Right atrium auricular region (tissue), 2 donors: ENCODE measurements at places on chromosomes 1 and 21. TPM values are rescaled to one million over a fixed set of nuclear protein-coding genes. Genes with fewer than 3 reads are reported as not detected.

The APCS gene
- total RNA-seq = not detected

The TMEM52 gene
- total RNA-seq = 1.8 TPM

The PALMD gene
- total RNA-seq = 55.0 TPM

The RIPPLY3 gene
- total RNA-seq = not detected

The SPRR2F gene
- 2.8 TPM for total RNA-seq

The TNFRSF9 gene
- total RNA-seq = not detected

The ERRFI1 gene
- 34.5 TPM for total RNA-seq

The AMY1B gene
- total RNA-seq = not detected

The AMPD1 gene
- not detected for total RNA-seq

The ANGPTL3 gene
- not detected for total RNA-seq

The ZYG11A gene
- not detected for total RNA-seq

The TFF3 gene
- total RNA-seq = 5.0 TPM

The FAM151A gene
- not detected for total RNA-seq

The CELA2A gene
- total RNA-seq = not detected

The PACC1 gene
- 3.6 TPM for total RNA-seq

The DYNLT5 gene
- 0.85 TPM for total RNA-seq

The CLDN17 gene
- total RNA-seq = not detected

The ALX3 gene
- total RNA-seq = not detected

The GPN2 gene
- total RNA-seq = 7.2 TPM

The ITLN2 gene
- 2.0 TPM for total RNA-seq

The ZNF683 gene
- not detected for total RNA-seq

The ADAMTS4 gene
- total RNA-seq = 12.6 TPM

The MYOG gene
- not detected for total RNA-seq

The ENAH gene
- total RNA-seq = 59.5 TPM

The BATF3 gene
- 3.3 TPM for total RNA-seq

The EFNA1 gene
- total RNA-seq = 41.4 TPM

The DNAJC6 gene
- 17.3 TPM for total RNA-seq

The RPE65 gene
- 0.15 TPM for total RNA-seq

The RHBG gene
- not detected for total RNA-seq

The IL22RA1 gene
- total RNA-seq = 0.24 TPM

The GPR153 gene
- total RNA-seq = 7.6 TPM

The ILDR2 gene
- total RNA-seq = 23.2 TPM

The SPATA1 gene
- 1.5 TPM for total RNA-seq

The AADACL4 gene
- not detected for total RNA-seq

The S100A2 gene
- total RNA-seq = not detected

The LEMD1 gene
- not detected for total RNA-seq

The TCHH gene
- total RNA-seq = 0.04 TPM

The PRDM15 gene
- total RNA-seq = 4.2 TPM

The VPS45 gene
- total RNA-seq = 38.8 TPM

The PBXIP1 gene
- 101 TPM for total RNA-seq

The TDRD10 gene
- total RNA-seq = 1.8 TPM

The TCP10L gene
- total RNA-seq = 1.1 TPM

The OR2L5 gene
- not detected for total RNA-seq

The RAB25 gene
- total RNA-seq = not detected

The SPATA46 gene
- not detected for total RNA-seq

The WDR47 gene
- total RNA-seq = 22.4 TPM

The EMC1 gene
- 30.7 TPM for total RNA-seq

The FAM177B gene
- not detected for total RNA-seq

The ZNF695 gene
- not detected for total RNA-seq

The ANKRD34A gene
- 1.5 TPM for total RNA-seq

The DMRTA2 gene
- not detected for total RNA-seq

The PTGER3 gene
- 4.6 TPM for total RNA-seq

The PTGS2 gene
- 1.9 TPM for total RNA-seq

The SPATA45 gene
- total RNA-seq = not detected
